ENCODE measurements at places on chromosomes 4 and X.

DNA sequence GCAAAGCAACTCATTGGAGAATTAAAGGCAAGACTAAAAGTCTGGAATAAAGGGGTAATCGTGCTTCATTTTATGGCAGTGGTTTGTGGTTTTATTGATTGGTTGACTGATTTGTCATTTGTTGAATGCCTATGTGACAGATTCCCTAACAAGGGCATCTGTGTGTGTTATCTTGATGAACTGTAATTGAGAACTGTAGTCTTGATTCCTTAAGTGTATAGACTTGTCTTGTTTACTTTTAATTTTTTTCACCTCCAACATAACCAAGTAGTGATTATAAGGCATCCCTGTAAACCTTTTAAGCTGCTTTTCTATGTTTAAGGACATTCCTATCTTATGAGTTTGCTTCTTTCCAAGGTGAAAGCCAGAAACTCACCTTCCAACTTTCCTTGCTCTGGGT, 216.0 kb upstream of the TAPT1 start:
- no peak for DNase-seq

DNA sequence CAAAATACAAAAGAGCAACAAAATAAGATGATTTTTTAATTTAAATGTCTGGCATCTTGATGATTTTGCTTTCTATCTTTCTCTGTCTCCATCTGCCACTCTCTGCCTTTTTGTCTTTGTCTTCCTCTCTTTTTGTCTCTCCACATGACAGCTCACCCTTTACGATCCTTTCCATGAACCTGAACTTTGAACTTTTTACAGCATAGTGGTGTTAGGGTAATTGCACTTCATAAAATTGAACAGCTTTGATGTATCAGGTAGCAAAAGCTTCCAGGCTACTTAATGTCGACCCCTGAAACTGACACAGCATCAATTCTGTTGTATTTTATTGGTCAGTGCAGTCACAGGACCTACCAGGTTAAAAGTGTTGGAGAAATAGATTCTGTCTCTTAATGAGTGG, 1517.0 kb downstream of the ADGRL3 start:
- no peak for DNase-seq

DNA sequence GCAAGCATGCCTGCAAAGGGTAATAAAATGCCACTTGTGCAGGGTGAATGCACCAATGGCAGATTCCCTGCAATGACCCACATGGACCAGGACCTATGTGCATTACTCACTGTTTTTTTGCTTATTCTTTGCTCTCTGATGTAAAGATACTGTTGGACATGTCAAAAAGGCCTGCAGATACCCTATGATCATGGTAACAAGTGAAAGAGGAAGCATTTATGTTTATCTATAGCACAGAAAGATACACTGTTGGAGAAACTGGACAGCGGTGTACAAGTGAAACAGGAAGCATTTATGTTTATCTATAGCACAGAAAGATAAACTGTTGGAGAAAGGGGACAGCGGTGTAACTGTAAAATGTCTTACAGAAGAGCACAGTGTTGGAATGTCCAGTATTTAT, 127.5 kb downstream of the PAPSS1 start:
- no peak for DNase-seq

- DNase-seq = no peak
Measured at GRCh38 chr4:54318904-54319303, 89.8 kb downstream of the PDGFRA start.

GRCh38 chrX:100341142-100341510, 68.9 kb downstream of the PCDH19 start:
- DNase-seq = no peak

DNA sequence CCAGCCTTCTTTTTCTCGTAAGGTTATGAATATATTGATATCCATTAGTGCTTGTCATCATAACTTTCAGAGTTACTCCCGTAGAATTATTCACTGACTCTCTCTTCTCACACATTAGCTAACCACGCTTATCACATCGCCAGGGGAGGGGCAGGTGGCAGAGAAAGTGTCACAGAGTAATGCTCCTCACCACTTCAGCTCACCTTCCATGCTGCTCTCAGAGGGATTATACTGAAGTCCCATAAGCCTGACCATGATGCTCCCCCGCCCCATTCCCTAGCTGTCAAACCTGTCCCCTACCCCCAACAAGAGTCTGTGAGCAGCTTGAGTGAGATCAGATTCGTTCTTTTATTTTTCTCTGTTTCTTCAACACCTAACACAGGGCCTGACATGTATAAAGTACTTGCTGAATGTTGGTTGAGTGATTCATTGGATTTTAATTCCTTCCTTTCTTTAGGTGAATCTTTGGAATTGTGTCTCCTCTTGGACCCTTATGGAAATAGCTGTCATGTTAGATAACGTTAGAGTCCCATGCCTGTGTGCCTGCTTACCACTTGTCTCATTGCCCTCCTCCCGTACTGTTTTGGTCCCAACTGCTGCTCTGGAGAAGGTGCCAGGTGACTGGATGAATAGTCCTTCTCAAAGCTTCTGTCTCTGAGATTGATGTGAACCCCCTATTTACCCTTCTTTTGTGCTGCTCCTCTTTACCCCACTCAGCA, 55.1 kb downstream of the RS1 start:
- DNase-seq = no peak

- DNase-seq = no peak
Measured at GRCh38 chr4:18025288-18025687, 3.7 kb upstream of the LCORL start.

DNA sequence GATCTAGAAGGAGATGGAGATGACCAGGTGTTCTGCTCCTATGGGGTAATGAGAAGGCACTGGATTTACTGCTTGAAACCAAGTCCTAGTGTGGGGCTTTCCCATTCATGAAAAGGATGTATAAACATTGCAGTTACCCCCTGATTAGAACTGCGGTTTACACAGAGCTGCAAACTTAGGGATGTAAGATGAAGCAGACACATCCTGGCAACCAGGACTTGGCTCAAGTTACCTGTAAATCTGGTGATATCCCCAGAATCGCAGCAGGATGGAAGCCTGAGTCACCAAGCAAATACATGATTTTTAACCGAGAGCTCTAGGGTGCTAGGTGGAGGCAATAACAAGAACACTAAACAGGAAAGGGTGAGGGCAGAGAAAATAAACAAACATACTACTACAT, 178.6 kb upstream of the MAMLD1 start:
- DNase-seq = no peak

DNA sequence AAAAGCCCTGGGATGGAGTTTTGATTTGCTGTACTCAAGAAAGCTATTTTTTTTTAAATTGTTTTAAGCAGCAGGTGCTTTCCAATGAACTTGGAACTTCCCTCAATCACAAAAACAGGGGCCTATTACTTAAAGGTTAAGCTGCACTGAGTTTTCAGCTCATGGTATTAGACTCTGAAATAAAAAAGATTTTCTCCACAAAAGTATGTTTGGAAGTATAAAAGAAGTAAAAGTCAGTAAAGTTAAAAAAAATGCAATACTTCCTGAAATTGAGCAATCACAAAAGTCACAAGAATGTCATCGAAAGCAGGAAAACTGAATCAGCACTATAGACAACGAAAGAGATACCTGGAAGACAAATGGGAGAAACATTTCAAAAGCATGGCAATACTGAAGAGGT, 38.9 kb upstream of the PLAC8 start:
- no peak for DNase-seq

- DNase-seq = no peak
Measured at GRCh38 chr4:153724606-153725005, 35.2 kb downstream of the RNF175 start.

- DNase-seq = no peak
Measured at GRCh38 chrX:57177070-57177469, 39.9 kb upstream of the SPIN2A start.

DNA sequence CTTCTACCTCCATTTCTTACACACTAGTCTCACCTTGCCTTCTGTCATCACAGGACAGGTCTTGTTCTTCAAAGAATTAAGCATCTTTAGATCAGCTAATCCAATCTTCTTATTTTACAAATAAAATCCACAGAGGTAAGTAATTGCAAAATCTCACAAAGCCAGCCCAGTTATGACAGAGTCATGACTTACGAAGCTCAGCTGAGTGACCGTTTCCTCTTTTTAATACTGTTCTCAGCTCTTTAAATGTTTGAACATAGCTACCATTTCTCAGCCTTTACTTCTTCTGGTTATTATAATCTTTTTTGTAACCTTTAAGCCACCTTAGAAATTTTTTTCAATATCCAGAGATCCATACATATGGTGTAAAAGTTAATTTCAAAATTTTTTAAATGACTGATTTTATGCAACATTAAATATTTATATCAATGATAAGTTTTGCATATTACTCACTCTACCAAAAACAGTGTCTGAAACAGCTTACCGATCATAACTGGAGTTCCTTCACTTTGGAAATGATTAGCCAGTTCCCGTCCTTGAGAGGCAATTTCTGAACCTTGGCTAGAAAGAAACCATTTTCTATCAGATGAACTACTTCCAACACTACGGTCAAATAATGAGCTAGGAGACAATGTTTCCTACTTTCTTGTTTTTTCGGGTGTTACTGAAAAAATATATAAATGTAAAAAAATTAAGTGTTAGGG, 8.8 kb downstream of the ANKRD37 start:
- DNase-seq = no peak
